SIG-M5 (cell line): ENCODE measurements at places on chromosomes 12 and 14.

GRCh38 chr12:114194956-114195355, 211.0 kb downstream of the TBX5 start:
- DNase-seq, result no peak

DNA sequence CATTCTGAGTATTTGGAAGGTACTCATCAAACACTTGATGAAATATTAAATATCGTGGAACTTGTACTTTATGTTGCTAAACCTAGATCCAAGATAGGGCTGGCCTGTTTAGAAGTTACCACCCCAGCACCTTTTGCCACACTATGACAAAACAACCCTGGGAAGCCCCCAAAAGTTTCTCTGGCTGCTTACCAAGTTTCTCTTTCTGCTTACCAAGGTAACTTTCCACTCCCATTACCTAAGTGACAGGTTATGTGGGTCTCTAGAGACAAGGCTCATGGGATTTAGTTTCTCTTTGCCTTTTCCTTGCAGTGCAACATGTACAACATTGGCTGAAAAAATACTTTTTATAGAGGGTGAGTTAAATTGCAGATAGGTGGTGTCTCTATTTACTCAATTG, 28.9 kb upstream of the PPM1A start:
- no peak for DNase-seq

- no peak for DNase-seq
Measured at GRCh38 chr12:20577054-20577453, 118.1 kb upstream of the SLCO1C1 start.

DNA sequence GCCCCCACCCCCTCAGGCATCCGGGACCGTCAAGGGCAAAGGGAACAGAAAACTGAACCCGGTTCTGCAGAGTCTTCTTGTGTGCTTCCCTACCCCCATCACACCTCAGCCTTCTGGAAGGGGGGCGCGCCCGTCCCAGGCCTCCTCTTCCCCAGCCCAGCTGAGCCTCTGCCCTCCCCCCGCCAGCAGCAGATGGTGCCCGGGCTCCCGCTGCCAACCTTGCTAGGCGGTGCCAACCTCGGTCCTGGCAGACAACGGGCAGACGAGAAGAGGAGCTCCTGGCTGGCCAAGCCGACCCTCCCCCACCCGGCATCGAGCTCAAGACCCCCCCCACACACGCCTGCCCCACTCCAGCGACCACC, 8.7 kb downstream of the STAC3 start:
- DNase-seq, result no peak

DNA sequence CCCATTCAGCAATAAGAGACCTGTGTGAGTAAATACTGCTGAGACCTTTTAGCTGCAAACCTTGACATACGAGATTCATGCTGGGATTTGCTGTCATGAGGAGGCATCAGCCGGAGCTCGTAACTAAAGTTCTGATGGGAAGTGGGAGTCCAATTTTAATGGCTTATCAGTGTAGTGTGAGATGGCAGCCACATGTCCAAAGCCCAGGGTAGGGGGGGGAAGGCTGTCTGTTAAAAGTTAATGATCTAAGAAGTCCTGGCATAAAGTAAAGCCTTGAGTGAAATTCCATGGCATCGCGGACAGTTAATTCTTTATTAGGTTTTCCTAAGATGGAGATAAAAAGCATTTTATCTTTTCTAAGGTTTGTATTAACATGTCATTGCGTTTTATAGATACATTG, 240.0 kb downstream of the AACS start:
- DNase-seq, result no peak

DNA sequence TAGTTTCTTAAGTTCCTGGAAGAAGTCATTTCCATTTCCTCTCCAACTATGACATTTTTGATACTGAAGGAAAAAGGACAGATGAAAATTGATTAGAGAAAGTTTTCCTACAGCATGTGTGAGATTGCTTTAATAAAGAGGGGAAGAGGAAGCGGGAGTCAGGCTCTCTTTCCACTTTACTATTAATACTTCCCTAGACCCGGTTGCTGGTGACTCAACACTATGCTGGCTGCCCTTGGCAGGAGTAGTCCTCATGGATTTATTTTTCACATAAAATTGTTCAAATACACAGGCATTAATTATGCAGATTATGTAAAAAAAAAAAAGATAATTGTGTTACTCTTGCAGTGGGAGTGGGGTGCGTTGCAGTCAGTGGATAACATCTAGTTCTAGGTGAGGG, 293.4 kb downstream of the EGLN3 start:
- no peak for DNase-seq

GRCh38 chr12:68871921-68872320, 61.0 kb downstream of the CPM start:
- DNase-seq, result no peak

- no peak for DNase-seq
Measured at GRCh38 chr12:116552773-116553373, 6.3 kb upstream of the MAP1LC3B2 start.

- DNase-seq, result no peak
Measured at GRCh38 chr12:92860521-92860920, 68.6 kb downstream of the EEA1 start.

DNA sequence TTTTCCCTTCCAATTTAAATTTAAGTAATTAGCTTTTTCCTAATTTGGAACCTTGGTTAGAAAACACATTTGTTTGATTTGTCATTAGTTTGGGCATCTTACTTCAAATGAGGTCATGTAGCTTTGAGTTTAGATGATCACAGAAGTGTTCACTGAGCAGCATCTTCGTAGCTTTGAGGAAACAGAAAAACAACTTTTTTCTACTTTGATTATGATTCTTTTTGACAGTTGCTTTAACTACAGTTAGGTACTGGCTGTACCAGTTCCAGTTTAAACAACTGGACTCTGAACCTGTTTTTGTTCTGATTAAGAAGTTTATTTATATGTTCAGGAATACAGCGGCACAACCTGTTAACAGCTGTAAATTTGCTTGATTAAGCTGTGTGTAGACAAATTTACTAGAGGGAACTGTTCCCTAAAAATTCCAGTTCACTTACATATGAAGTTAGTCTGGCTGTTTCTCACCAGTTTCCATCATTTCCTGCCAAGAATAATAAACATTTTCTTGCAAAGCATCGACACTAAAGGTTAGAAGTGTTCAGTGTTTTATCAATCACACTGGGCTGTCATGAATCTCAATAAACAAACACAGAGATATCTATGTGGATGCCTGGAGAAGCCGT, 191.9 kb downstream of the RAD51B start:
- no peak for DNase-seq

GRCh38 chr12:109880043-109880931, at the start of gene GLTP:
Gene GLTP, minus strand, starts transcription at chr12:109880541. Its CDS starts 167 bp downstream, at chr12:109880374.
- no peak for DNase-seq

DNA sequence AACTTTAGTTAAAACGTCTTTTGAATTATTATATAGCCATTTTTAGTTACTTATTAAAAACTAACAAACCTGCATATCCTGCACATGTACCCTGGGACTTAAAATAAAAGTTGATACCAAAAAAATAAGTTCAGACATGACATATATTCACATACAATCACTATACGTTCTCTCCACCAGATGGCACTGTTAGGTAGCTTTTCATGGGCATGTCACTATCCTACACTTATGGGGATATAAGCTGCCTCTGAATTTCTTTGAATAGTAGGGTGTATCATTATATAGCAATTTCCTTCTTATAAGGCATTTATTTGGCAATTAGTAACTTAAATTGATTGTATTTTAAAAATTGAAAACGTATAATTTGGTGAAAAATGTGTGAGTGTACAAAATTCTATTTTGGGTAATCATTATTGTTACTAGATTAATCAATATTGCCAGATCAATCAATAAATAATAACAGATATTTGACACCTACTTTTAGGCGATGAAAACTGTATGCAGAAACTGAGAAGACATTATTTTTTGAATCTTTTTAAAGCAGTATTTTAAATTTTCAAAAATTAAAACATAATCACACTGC, 31.8 kb upstream of the OR10A7 start:
- peak; percentile 21 for DNase-seq

DNA sequence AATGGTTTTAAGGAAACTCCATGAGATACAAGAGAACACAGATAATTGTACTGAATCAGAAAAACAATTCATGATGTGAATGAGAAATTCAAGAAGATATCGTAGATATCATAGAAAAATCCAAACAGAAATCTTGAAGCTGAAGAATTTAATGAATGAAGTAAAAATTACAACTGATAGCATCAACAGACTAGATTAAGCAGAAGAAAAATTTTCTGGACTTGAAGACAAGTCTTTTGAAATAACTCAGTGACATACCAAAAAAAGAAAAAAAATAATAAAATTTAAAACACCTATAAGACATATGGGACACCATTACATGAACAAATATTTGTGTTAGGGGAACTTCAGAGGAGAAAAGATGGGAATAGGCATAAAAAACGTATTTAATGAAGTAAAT, 122.8 kb upstream of the SYT10 start:
- DNase-seq, result no peak

DNA sequence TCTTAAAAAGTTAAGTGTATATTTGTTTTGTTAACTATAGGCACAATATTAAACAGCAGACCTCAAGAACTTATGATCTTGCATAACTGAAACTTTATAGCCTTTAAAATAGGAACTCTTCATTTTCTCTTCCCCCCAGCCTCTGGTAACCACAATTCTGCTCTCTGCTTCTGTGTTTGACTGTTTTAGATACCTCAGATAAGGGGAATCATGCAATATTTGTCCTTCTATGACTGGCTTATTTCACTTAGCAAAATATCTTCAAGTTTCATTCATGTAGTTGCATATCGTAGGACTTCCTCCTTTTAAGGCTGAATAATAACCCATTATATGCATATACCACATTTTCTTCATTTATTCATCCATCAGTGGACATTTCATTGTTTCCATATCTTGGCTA, 131.3 kb downstream of the PTPRO start:
- DNase-seq, result peak; percentile 85

DNA sequence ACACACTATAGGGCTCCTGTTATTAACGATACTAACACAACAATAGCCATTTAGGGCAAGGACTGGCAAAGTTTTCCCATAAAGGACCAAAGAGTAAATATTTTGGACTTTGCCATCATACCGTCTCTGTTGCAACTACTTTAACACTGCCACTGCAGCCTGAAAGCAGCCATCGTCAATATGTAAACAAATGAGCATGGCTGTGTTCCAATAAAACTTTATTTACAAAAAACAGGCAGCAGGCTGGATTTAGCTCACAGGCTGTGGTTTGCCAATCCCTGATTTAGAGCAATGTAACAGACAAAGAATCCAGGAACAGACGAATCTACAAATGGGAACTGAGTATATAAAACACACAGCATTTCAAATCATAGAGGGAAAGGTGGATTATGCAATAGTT, 84.1 kb downstream of the FRMD6 start:
- no peak for DNase-seq

DNA sequence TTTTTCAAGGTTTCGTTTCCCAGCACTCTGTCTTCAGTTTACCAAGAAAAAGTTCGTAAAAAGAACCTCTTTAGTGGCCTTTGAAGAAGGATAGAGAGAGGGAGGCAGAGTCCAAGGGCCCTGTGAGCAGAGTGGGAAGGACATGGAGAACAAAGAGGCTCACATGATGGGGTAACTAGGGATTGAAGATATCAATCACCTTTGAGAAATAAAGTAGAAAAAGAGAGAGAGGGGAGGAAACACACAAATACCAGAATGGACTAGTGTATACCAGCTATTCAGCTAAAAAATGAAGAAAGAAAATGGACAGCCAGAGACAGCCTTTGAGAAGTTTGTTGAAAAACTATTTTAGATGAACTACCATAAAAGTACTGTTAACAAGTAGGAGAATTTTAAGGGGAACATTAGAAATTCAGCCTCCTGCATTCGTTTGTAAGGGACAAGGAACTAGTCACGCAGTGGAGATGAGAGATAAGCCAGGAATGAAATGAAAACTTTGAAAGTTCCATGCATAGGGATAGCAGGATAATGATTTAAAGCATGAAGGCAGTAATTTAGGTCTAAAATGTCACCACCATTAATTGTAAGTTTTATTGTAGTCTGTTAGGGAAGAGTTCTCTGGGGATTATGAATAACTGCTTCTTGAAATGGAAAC, 82.1 kb downstream of the SPTSSA start:
- no peak for DNase-seq

DNA sequence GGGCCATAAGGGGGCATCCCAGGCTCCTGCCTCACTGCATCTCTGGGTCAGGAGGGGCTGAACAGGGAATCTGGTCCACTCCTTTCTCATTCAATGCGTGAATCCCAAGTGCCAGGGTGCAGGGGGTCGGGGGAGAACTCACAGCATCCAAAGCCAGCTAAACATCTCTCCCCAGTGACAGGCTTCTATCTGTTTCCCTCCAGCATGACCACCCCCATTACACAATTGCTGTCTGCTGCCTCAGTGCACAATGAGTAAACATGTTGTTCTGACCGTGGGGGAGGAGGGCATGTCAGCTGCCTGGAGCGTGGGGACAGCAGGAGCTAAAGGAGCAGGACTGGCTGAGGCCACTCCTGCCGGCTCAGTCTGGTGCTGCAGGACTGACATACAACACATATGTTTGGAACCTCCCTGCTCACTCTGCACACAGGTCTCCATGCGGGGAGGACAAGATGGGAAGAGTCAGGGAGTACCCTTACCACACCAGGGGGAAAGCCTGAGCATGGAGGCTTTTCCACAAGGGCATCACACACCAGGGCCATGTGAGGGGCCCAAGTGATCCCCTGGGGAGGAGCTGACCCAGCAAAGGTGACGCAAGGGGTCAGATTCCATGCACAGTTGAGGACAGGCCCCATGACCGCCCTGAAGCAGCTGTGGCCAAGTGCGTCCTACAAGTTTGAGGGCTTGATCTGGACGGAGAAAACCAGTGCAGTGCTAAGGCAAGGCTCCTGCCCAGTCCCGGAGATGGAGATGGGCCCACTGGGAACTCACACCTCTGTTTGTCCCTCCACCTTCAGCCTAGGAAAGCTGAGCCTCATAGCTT, 1.4 kb downstream of the TNS2 start:
- no peak for DNase-seq

- no peak for DNase-seq
Measured at GRCh38 chr14:101458741-101459550, 102.3 kb upstream of the DIO3 start.

GRCh38 chr14:102518063-102518648, 8.6 kb upstream of the ANKRD9 start:
- DNase-seq, result no peak

DNA sequence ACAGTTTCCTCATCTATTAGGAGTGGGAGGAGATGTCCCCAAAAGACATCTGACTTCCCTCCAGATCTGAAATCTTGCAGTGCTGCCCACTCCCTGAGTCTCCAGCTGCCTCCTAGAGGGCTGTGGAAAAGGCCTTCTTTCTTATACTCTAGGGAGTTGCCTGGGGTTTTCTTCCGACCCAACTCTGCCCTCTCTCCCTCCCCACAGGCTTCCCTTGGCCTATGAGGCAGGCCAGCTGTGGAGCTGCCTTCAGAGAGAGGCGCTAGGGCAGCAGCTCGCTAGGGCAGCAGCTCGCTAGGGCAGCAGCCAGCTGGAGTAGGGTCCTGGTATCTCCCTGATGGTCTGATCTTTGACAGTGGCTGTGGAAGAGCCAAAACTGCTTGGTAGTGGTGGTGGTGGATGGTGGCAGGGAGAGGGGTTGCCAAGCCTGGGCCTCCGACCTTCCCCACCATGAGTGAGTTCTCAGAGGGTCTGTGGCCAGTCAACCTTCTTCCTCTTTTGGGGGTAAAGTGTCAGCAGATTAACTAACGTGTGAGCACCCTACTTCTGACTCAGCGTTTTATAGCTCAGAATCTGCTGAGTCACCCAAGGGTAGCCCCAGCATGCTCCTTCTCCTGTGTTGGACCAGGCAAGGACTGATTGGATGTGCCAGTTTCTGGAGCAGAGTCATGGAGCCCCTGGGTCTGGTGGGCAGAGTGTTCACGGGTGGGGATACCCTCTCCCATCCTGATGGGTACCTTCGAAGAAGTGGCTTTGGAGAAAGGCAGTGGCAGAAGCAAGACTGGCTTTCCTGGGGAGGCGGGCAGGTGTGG, 2.3 kb downstream of the SLC48A1 start:
- no peak for DNase-seq

GRCh38 chr12:82954064-82954463, 267.4 kb downstream of the TMTC2 start:
- no peak for DNase-seq
